ENCODE measurements at places on chromosomes 1 and 21. TPM values are rescaled to one million over a fixed set of nuclear protein-coding genes. Genes with fewer than 3 reads are reported as not detected.
A peak's percentile ranks its signal among the peaks of the same experiment; 100 is the strongest.

GRCh38 chr1:221264848-221265247, 385.6 kb downstream of the HLX start:
- no peak for DNase-seq

Gene LRRC7
- 6.3 TPM for polyA plus RNA-seq

- no peak for DNase-seq
Observed at GRCh38 chr1:203470240-203470639, 5.4 kb upstream of the PRELP start.

DNA sequence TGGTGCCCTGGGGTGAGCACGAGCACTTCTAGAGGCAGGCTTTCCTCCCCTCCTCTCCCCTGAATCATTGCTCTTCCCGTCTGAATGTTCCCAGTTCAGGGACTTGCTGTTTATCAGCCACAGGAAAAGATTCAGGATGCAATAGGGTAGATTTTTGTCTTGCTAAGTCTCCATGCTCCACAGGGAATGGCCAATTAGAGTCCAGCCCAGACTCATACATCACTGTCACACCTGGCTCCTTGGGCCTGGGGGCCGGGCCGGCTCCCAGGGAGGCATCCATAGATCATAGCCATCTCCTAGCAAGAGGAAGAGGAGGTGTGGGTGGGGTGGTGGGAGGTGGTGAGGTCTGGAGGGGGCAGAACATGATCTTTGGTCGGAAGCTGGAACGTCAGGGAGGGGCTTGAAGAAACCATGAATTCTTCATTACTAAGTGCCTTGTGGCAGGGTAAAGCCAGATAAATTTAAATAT, 83.4 kb downstream of the LRRN2 start:
- DNase-seq = no peak

DNA sequence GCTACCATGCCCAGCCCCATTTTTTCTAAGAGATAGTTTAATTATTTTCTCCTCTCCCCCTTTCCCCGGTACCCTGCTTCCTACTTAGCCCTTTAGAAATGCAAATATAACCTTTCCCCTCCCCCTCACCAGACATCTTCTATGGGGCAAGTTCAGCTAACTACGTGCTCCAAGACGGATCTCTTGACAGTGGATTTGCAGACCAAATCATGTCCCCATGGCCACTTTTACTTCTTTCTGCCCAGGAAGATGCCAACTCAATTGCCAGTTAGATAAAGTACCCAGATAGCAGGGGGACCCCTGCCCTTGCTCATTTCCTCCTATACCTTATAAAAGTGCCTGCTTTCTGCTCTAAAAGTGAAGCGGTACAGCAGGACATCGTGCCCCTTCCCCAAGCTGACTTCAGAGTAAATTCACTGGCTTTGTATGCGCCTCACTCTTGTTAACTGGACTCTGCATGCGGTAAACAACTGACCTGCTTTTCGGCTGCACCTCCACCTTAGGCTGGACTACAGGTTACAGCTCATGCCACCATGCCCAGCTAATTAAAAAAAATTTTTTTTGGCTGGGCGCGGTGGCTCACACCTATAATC, 7.4 kb downstream of the DNAJC11 start:
- DNase-seq = no peak

- no peak for DNase-seq
Observed at GRCh38 chr1:59258412-59259032, 38.4 kb upstream of the FGGY start.

Gene HMGCS2
- 122 TPM for polyA plus RNA-seq

DNA sequence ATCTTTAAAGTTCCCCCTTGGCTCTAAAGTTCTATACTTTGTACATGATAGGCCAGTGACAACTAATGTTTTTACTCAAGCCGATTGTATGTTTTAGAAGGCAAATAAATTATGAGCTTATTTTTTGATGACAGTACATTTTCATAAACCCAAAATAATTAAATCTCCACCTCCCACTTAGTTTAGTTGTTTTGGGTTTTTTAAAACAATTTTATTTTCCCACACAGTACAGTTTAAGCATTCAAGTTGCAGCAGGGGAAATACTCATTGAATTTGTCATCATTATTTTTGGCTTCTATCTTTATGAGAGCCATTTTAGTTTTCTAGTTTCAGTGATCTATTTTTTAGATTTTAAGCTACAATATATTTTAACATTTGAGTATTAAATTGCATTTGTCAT, 93.6 kb downstream of the OLFML2B start:
- no peak for DNase-seq

Gene CFAP45
- polyA plus RNA-seq = 2.9 TPM

DNA sequence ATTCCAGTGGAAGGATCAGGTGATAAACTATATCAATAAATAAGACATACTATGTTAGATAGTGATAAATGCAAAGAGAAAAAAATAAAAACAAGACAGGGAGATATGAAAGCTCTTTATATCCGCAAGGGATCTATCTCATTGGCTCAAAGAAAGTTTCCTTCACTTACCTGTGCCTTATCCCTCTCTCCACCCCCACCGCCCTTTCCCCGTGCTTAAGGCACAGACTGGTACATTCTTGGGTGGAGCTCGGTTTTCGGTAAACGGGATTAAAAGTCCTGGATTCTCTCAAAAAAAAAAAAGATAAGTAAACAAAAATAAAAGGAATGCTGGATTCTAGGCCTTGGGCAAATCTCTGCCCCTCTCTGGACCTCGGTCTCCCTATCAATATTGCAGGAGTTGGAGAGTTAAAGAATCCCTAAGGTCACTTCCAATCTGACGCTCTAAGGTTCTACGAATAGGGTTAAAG, 593 bp upstream of the DNAJC16 start:
- no peak for DNase-seq

Gene FCRL6
- polyA plus RNA-seq = 0.41 TPM

DNA sequence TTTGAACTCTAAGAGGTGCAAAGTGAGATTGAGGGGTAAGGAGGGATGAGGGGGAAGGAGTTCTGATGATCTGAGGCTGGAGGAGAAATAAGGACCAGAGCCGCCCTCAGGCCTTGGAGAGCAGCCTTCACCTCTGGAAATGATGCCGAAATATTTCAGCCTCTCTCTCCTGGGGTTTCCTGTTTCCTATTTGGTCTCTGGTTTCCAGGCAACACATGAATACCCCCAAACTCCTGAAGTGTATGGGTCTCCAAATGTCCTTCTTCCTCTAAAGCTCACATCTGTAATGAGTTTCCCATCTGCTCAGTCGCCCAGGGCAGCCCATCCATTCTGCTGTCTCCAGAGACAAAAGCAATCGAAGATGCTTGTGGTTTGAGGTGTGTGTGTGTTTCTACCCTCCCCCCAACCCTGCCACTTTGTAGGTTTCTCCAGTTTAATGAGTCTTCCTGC, 52.0 kb upstream of the FAM20B start:
- no peak for DNase-seq

DNA sequence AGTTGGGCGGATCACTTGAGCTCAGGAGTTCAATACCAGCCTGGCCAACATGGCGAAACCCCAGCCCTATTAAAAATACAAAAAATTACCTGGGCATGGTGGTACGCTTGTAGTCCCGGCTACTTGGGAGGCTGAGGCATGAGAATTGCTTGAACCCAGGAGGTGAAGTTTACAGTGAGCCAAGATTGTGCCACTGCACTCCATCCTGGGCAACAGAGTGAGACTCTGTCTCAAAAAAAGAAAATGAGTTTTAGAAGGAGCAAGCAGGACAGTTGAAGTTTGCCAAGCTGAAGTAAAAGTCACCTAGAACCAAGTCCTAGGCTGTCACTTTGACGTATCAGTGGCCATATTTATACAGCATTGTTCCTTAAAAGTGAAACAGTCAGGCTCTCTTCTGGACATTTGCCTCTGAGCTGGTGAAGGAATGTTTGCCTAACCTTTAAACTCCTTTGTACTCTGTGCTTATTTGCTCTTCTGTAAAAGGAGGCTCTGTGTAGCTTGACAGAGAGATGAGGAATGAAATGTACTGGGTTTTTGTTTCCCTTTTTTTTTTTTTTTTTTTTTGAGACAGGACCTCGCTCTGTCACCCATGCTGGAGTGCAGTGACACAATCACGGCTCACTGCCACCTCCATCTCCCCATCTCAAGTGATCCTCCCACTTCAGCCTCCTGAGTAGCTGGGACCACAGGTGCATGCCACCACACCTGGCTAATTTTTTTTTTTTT, 2.8 kb downstream of the RAB4A start:
- no peak for DNase-seq

Gene STMN1
- polyA plus RNA-seq = 1,484 TPM

- no peak for DNase-seq
Observed at GRCh38 chr1:38586993-38587646, 272.5 kb downstream of the RRAGC start.

DNA sequence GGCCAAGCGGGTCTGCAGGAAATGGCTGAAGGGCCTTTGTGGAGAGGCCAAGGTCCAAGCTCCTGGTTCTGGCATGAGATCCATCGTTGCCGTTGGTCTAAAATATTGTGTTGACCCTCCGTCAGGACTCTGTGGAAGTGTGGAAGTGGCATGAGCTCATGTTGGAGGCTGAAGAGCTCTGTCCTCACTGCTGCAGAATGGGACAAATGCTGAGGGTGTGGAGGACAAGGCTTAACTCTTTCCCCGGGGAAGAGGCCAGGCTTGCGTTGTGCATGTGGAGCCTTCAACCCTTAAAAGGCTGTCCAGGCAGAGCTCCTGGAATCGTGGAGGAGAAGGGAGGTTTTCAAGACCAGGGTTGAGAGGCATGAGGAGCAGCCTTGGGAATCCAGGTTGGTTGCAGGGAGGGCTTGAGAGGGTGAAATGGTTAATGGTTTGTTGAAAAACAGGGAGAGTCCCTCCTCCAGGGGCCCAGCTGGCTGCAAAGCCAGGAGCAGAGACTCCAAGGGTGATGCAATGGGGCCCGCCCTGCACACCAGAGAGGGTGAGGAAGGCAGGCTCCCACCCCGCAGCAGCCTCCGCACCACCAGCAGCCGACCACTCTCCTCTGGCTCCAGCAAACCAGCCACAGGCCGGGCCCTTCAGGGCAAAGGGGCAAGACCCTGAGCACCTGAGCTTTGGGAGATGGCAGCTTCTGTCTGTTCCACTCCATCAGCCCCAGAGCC, 6.7 kb upstream of the AHCYL1 start:
- DNase-seq = no peak

Gene COL24A1
- 1.7 TPM for polyA plus RNA-seq

DNA sequence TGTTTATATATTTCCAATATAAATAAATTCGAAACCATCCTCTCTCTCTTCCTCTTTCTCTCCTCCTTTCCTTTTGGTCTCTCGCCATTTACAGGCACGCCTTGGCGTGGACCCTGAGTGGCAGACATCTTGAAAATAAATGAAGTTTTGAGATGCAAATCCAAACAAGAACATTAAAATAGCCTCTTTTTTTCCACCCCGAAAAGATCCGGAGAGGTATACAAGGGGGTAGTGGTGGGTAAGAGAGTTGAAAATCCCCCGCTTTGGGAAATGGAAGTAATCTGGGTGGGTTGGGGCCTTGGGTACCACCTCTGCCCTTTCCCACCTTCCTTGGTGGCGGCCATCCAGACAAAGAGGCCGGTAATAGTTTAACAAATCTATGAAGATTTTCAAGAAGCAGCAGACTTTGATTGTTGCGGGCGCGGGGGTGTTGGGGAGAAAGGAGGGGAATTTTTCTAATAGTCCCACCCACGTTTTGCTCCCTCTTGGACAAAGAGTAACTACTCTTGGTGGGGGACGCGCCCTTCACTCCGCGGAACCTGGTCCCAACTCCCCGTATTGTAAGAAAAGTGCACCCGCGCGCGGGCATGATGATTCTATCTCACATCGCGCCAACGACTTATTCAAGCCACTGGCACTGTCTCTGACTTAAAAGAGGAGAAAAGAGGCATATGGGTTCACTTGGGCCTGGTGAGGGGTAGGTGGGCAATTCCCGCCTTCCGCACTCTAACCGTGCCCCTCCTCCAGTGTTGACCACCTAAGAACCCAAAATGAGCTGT, 4.0 kb upstream of the FOXD3 start:
- no peak for DNase-seq

- DNase-seq = no peak
Observed at GRCh38 chr1:226690460-226690982, 48.6 kb downstream of the ITPKB start.

DNA sequence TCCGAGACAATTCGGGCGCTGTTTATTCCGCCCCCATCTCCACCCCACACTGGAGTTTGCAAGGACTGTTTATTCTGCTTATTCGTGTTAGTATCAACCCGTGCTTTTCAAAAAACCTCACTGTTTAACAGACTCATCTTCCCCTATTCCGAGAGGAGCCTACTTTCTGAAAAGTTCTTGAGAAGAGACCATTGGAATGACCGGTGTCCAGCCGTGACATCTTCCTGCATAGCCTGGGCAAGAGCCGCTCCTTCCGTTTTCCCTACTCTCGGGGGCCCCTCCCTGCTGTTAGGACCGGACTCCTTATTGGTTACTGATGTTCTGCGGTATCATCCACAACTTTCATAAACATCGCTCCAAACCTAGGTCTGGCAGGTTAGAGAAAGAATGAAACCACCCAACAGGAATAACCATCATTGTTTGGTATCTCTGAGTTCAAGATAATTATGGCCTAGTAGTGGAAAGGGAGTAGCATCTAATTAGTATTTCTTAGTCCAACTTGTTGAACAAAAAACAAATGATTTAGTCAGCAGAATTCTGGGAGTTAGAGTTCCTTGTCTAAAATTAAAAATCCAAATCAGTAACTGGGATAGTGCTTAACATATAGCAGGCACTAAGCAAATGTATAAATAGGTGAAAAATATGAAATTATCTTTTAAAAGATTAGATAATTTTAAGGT, 837 bp downstream of the STXBP3 start:
- peak; percentile 73 for DNase-seq

Gene LAMC2
- 6.7 TPM for polyA plus RNA-seq

Gene SLC1A7
- 0.86 TPM for polyA plus RNA-seq

- no peak for DNase-seq
Observed at GRCh38 chr1:81706650-81707435, 93.9 kb upstream of the ADGRL2 start.

Gene SLC45A3
- polyA plus RNA-seq = 1.7 TPM

Gene IL12RB2
- 0.41 TPM for polyA plus RNA-seq

DNA sequence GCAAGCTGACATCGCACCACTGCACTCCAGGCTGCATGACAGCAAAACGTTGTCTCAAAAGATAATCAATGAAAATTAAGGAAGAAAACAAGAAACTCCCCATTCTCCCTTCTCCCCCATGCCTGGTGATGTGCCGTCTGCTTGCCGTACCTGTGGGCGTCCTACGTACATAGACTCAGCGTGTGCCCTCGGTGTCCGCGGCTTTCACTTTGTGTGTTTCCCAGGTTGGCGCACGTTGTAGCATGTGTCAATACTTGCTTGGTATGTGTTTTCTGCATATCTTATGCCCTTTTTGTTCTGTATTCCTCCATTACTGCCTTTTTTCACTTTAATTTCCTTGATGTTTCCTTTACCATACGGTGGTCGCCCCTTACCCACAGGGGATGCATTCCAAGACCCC, 53.8 kb downstream of the PCNT start:
- DNase-seq = no peak

Gene RUNX1
- 3.2 TPM for polyA plus RNA-seq

GRCh38 chr1:115069659-115070308, 19.5 kb downstream of the TSPAN2 start:
- DNase-seq = no peak

Measured in left renal pelvis (tissue), 4 donors.